ENCODE measurements at places on chromosomes 11 and 22.
A peak's percentile ranks its signal among the peaks of the same experiment; 100 is the strongest.

DNA sequence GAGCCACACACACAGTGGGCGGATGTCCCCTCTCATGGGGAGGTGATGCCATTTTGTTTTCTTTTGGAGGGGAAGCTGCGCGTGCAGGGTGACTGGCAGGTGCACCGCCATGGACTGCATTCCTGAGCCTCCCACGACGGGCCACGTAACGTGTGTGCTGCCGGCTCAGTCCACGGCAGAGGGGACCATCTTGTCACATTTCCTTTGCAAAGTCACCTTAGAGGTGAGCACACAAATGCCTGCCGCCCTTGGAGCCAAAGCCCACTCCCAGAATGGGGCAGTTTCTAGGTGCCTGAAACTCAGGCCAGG lies 262.5 kb downstream of the CTTN start:
- DNase-seq: no peak

DNA sequence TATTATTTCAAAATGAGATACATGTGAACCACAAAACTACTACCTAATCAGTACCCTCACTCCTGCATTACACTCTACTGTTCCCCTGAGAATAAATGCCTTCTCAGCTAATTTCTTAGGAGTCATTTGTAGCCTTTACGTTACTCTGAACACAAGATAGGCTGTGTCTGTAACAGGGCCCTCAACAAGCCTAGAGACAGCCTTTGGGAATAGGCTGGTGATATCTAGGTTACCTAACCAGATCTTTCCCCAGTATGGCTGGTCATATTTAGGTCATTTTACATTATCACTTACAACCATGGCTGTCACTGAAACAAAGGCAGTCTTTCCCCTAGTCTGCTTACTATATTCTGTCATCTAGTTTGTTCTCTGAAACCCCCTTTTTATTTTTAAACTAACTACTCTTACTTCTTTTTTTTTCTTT lies 14.2 kb downstream of the ATM start:
- DNase-seq: peak; percentile 25

- no peak for DNase-seq
Measured at GRCh38 chr22:49792107-49792506, 35.6 kb downstream of the BRD1 start.

GRCh38 chr11:63767565-63768236 lies 874 bp downstream of the ZFTA start:
- DNase-seq: peak; percentile 28

GRCh38 chr22:25746012-25746373 lies 4.0 kb downstream of the MYO18B start:
- DNase-seq: no peak

DNA sequence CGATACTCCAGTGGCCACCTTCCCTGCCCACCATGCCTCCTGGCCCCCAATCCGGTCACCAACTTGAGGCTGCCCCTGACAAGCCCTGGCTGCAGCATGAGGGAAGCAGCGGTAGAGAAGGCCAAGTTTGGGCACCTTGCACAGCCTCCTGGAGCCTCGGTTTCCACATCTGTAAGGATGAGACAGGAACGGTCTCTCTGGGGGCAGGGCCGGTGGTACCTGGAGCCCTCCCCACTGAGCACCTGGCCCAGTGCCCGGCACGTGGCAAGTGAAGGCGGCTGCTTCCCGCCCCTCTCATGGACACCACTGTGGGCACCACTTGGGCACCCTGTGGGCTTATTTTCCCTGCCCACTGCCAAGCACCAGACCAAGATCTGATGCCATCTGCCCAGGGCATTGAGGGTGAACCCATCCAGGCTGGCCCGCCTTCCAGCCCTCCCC lies 77.8 kb downstream of the CDKN1C start:
- DNase-seq: no peak

DNA sequence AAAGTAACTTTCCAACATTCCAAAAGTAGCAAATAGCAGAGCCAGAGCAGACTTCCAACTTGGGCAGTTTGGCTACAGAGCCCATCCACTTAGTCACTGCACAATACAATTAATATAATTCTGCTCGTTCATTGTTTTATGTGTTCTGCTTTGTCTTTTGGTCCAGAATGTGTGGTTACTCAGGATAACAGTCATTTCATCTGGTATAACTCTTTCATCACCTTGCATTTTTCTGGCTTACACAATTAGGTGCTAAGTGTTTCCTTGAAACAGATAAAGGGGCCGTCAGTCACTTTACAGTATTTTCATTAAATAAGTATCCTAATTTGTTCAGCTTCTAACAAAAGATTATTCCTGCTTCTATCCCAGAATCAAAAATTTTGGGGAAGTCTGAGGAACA lies 87.2 kb downstream of the LARGE2 start:
- no peak for DNase-seq

- no peak for DNase-seq
Measured at GRCh38 chr11:702462-703461, 3.3 kb upstream of the EPS8L2 start.

GRCh38 chr11:99822846-99823565 lies 802.3 kb downstream of the CNTN5 start:
- no peak for DNase-seq

DNA sequence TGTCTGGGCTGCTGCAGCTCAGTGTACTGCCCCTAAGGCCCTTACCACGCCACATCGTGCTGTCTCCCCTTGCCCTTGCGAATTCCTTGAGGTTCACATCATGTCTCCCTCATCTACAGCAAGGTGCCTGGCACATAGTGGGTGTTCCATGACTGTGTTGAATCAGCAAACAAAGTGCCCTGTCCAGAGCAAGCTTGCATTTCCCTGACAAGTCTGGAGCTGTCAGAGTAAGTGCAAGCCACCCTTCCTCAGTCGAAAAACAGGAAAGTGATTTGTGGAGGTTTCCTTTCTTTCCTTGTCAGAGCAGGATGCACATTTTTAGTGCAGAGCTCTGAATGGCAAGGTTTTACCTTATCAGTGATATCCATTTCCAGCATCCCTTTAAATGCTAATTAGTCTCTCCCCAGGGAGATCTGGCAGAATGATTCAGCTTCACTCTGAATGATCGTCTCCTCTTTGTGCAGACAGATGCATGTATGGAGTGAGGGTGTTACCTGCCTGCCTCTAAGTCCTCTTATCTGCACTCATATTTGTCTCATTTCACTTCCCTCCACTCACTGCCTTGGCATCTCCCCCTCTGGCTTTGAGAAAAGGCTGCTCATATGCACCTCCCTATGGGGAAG lies 331.2 kb downstream of the TMEM135 start:
- no peak for DNase-seq

GRCh38 chr11:44031549-44031948 lies 16.2 kb upstream of the ACCSL start:
- no peak for DNase-seq

DNA sequence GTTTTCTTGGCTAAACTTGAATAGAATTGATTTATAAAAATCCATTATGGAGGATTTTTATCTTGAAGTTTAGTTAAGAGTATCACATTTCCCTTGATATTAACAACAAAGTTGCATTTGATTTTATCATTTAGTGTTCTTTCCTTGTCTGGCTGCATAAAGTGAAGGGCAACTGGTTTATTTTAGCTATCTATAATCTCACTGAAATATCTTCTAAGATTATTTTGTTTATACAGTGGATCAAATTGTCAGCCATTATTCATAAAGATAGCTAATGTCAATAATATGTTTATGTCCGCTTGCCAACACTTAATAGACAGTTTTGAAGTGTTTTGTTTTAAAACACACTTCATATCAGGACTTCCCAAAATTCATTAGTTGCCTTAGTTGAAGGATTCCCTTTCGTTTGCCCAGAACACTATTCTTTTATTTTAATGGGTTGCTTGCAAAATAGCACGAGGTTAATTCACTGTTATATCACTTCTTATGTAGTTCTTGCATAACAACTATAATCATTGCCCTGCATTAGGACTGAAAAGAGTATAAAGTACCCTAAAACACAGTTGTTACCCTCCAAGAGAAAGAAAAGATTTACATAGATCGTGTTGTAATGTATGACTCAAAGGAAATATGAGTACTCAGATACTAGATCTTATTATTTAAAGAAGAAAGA lies 73.0 kb downstream of the MSANTD4 start:
- no peak for DNase-seq

DNA sequence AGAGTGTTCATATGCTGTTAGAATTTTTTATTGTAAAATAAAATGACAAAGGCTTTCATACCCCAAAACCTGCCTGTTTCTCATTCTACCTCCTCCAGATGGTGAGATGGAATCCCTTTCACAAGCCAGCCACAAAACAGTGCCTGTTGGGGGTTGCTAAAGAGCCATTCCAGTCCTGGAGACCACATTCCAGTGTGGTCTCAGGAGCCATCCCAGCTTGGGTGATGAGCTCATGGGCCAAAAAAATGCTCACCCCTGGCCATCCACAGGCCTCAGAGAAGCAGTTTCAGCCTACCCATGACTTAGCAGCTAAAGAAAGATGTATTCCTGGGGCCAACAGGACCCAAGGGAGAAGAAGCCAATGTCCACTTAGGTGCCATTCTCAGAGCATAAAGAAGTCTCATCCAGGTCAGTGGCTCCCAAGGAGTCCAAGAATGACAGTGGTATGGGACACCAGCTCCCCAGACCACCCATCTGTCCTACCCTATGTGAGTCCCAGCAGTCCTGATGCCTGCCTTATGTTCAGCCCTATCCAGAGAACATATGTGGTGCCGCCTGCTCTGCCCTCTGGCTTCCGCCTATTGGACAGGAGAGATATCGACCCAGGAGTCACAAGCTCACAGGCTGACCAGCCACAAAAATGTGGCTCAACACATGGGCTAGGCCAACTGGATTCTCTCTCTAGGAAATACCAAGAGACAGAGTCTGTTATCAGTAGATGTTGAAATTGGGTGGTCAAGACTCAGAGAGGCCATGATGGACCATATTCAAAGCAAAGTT lies 26.4 kb downstream of the C11orf91 start:
- DNase-seq: no peak

GRCh38 chr22:46038516-46039430 lies 61.8 kb upstream of the WNT7B start:
- no peak for DNase-seq

- DNase-seq: no peak
Measured at GRCh38 chr22:33130473-33130872, 72.3 kb upstream of the SYN3 start.

DNA sequence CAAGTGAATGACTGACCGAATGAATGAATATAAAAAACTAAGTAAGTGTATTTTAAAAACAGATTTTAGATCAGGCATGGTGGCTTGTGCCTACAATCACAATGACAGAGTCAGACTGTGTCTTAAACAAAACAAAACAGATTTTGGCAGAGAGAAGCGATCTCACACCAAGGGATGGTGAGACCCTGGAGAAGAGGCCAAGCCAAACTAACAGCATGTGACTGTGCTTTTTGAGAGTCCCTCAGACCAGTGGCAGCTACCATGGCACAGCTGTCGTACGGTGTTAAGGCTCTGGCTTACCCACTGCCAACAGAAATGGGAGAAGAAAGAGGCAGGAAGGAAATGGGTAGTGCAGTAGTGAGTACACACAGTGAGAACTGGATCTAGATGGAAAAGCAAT lies 60.6 kb downstream of the SGSM3 start:
- DNase-seq: no peak

- DNase-seq: peak; percentile 95
Measured at GRCh38 chr11:819943-820649, 1.4 kb downstream of the PNPLA2 start.

- no peak for DNase-seq
Measured at GRCh38 chr11:75344761-75345454, 6.6 kb downstream of the ARRB1 start.

DNA sequence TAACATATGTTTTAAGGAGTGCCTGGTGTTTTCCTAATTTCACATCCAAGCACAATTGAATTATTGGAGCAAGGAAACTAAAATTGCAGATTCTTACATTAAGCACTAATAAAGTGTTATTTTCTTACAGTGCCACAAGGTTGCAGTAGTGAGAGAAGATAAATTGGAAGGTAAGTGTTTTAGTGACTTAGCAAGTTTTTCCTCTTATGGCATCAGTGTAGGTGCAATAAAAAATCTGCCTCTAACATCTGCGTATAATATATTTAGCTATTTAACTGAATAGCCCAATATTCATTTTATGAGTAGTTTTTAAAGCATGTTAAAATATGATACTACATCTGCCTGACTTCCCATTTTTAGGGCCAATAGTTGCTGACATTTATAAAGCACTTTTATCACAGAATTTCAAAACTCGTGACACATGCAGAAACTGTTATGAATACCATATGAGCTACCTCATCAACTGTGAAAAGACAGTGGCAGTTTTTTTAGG lies 19.0 kb downstream of the POLD3 start:
- DNase-seq: no peak

DNA sequence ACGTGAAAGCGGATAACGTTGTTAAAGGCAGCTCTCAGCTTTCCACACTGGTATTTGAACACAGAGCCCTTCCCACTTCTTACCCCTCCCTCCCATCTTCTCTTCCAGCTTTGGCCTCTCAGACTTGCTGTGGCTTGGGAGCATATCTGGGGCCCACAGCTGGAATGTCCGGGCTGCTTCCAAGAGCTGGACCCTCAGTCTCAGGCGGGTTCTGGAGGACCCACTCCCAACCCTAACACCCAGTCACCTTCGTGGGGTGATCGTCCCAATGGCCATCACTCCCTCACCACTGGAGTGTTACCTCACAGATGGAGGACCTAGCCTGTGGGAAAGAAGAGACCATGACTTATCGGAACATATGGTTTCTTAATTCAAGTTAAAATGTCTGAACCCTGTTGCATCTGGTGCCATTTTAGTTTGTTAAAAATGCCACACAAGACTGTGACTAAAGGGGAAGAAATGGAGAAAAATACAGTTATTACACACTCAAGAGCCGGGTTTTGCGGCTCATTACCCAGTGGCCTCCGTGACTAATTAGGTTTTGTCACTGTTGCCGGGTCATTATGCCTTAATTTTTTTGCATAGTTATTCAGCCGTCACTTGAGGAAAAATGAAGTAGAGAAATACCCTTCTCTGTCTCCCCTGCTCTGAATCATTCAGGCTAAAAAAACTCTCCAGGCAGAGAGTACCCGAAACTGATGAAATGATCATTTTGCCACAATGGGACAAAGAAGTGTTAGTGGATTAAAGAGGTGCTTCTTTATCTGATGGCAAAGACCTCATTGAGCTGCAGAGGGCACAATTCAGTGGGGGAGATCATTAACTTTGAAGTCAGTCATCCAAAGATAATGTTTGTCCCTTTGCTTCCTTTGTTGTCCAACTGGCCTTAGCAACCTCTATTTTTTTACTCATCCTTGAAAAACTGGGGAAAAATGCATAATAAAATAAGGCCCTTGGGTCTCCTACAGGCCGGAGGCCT lies 87.2 kb upstream of the HTATIP2 start:
- DNase-seq: no peak

- DNase-seq: no peak
Measured at GRCh38 chr11:70507466-70508230, 109.3 kb downstream of the CTTN start.

GRCh38 chr22:37487571-37487970 lies 1.4 kb upstream of the MFNG start:
- no peak for DNase-seq

All from CD4-positive, alpha-beta T cell treated with Interleukin-6 at 100 ng/mL for 8 hours (primary cell).